ENCODE measurements at places on chromosomes 6 and 20.

GRCh38 chr20:48892891-48893290 lies 28.6 kb upstream of the ARFGEF2 start:
- DNase-seq = peak; percentile 75

GRCh38 chr6:132830334-132830751 lies 16.0 kb downstream of the RPS12 start:
- no peak for DNase-seq

- DNase-seq = no peak
Observed at GRCh38 chr20:32433311-32434021, 75.3 kb downstream of the ASXL1 start.

DNA sequence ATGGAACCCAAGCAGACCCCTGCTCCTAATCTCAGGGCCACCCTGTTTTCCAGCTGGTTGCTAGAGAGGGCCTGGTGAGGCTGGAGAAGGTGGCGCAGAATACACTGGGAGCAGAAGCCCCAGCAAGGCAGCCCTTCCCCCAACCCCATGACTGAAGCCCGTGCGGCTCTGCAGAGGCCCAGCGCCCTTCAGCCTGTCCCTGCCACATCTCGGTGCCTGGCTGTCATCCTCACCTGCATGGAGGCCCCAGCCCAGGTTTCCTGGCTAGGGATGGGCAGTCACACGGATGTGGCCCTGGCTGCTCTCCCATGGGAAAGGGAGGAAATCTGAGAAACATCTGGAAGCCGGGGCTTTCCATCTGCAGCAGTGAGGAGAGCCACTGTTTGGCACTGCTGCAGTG lies 26.1 kb upstream of the VSTM2L start:
- DNase-seq = no peak

DNA sequence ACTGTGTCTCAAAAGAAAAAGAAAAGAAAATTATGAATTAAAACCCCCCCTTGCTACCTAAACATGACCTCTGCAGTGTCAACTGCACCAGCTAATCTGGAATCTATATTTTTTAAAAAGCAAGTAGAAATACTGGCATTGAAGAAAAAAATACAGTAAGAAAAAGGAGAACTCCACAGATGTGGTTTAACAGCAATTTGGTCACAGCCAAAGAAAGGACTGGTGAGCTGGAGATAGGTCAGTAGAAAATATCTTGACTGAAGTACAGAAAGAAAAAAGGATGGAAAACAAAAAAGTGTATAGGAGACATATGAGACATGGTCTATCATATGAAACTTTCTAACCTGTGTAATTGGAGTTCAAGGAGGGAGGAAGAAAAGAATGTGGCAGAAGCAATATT lies 44.1 kb upstream of the ERVFRD-1 start:
- no peak for DNase-seq

GRCh38 chr6:130697995-130698535 lies 129.1 kb upstream of the SMLR1 start:
- DNase-seq = no peak

DNA sequence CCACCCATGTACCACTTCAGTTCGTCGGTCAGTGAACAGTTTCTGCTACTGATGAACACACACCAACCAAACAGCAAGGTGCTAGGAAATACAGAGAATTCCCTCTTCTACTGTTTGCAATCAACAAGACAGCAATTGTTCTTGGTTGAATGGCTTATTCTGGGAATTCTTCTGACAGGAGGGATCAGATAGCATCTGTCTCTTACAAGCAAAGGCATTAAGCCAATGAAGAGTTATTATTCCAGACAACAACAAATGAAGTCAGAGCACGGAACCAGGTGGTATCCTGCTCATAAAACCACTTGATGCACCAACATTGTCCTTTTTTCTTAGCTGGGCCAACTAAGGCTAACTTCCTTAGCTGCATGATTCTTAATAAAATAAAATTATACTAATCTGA lies 37.8 kb downstream of the PTPRK start:
- DNase-seq = no peak

DNA sequence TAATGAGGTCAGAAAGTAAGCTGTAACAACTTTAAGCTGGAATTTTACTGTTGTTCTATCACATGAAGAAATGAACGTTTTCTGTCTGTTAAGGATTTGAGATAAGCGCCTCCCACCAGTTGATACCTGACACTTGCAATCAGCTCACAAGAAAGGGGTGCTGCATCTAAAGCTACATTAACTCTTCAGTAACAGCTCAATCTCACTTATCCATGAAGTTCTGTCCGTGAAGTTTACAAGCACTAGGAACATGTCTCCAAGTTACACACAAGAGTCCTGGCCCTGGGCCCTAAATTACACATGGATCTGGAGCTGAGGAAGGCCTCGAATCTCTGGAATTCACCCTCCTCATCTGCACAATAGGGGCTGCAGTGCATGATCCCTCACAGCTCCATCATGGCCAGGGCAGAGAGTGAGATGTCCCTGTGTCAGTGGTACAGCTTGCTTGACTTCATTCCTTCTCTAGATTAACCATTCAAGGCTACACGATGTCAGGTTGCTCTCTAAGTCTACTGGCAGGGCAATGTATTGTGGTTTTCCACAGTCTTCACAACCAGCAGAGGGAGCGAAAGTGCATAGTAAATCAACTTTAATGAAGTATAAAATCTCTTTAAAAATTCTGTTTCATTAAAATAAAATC lies 182.4 kb upstream of the MCHR2 start:
- DNase-seq = no peak

- DNase-seq = no peak
Observed at GRCh38 chr6:10414756-10415616, at the start of gene TFAP2A. Gene TFAP2A (minus strand): TSS chr6:10415074. CDS start chr6:10414991, 83 bp downstream.

DNA sequence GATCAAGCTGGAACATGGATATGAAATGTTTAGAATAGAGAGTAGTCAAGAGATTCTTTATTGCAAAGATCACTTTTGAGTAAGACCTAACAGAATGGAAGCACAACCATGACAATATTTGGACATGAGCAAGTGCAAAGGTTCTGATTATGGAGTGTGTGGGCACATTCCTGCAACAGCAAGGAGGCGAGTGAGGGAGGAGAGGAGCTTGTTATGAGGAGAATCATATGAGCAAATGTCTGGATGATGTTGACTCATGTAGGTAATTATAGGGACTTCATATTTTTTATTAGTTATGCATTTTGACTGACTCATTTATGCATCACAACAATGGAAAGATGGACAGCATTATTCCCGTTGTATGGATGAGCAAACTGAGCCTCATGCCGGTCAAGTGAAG lies 100.8 kb upstream of the SLC35B3 start:
- DNase-seq = no peak

DNA sequence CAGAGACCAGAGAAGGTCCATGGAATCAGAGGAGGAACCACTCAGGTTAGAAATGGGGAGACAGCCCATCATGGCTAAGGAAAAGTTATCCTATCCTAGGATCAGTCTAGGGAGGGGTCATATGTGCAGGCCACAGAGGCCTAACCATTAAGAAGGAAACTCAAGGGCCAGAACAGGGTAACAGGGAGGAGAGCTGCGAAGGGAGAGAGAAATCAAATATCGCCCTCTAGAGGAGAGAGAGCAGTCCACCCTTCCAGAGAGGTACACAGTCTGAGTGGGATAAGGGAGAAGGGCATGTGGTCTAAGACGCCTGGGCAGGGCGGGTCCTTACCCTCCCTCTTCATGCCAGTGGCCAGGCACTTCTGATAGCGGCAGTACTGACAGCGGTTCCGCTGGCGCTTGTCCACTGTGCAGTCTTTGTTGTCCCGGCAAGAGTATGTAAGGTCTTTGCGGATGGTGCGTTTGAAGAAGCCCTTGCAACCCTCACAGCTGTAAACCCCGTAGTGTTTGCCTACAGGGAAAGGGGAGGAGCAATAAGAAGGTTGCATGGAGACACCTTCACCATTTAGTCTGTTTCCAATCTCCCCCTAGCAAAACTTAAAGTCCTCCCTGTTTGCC lies 2.9 kb downstream of the RXRB start:
- no peak for DNase-seq

DNA sequence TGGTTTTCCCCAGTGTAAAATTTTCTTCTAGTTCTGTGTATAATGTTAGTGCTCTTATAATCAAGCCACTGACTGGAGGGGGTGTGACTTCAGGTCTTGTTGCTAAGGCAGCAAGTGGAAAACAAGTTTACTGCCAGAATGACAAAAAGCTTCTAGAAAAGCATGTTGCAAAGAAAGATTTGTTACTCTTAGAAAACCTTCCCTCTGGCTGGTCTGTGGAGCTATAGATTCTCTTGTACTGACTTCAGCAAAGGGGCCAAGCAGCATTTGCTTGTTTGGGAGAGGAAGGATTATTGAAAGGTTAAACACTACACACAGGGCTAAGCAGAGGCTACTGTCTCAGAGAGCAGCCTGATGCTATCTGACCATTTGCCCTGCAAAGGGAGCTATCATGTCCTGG lies 288.8 kb downstream of the BTBD9 start:
- no peak for DNase-seq

GRCh38 chr20:5540091-5540490 lies 210.1 kb upstream of the SHLD1 start:
- DNase-seq = no peak

DNA sequence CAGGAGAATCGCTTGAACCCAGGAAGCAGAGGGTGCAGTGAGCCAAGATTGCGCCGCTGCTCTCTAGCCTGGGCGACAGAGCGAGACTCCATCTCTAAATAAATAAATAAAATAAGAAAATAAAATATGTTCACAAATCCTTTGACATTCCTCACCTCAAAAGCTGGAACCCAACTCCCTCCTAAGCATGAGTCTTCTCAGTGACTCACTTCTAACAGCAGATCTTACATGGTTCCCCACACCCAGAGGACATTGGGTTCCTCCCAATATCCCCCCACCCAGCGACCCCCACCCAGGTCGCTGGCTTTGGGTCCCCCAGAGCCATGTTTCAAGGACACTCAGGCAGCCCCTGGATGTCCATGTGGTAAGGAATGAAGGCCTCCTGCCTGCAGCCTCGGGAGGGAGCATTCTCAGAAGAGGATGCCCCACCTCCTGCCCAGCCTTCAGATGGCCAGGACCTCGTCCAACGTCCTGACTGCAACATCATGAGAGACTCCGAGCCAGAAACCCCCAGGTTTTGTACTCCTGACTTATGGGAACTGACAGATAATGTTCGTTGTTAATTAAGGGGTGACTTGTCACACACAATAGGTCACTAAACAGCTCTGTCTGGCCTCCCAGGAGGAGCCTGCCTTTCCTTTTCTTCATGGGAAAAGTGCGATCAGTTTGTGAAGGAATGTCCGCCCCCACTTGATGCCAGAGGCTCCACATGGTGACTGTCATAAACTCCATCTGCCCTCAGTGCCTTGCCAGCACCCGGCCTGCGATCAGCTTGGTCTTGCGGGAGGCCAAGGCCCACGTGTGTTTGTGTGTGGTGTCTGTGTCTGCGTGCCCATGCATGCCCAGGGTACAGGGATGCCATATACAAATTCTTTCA lies 10.1 kb upstream of the GMEB2 start:
- DNase-seq = no peak

DNA sequence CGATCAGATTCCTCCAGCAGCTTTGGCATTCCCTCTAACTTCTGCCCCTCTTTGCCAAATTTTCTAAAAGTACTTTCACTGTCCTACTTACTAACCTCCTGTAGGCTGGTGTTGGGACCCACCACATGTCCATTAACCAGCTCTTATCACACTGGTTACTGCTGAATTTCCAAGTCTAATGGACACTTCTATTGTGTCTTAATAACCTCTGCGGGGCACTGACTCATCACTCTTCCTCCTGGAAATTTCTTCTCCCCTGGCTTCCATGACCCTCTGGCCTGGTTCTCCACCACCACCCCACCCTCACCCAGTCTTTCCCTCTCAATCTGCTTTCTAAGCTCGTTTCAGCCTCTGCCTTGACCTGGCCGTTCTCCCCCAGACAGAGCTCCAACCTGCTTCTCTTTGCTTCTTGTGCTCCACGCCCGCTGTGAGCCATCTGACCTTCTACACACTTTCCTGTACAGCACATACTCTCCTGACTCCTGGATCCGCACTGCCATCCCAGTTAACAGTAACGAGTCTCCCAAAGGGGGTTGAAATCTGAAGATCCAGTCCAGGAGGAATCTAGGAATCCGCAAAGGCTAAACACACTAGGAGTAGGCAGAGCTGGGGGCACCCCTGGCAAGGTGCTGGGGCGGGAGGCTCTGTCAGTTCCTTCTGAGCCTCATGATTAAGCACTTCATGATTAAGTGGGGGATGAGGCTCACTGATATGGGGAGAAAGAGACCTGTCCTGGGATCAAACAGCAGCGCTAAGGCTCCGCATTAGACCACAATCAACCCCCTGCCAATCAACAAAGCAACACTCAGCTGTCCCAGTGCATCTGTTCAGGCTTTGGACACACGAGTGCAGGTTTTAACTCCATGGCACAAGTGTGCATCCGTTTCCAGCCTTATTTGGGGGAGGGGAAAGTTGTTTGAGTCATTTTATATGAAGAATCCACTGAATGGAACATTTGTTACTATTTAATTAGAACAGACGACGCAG lies 146.3 kb downstream of the LY86 start:
- no peak for DNase-seq

DNA sequence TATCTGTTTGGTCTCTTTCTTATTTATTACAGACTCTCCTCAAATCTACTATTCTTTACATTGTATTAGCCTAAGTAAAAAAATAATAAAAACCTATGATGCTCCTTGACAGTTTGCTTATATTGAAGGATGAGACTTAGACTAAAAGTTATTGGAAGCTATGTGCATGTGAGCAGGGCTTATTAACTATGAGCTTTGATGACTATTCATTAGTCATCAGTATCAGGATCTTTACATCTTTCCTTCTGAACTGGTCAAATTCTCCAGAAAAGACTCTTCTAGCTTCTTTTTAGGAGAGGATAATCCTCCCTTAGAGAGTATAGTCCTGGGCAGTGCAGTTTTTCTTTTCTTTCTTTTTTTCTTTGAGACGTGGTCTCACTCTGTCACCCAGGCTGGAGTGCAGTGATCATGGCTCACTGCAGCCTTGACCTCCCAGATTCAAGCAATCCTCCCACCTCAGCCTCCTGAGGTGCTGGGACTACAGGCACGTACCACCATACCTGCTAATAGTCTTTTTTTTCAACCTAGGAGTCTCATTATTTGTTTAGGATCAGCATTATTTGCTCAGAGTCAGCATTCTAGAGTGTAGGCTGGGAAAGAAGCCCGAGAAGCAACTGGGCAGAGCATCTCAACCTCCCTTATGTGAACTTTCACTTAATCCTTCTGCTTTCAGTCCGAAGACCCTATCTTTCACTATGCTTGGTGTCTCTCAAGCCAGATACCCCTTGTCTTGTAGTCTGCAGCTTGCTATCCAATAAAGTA lies 37.1 kb upstream of the YWHAB start:
- DNase-seq = no peak

DNA sequence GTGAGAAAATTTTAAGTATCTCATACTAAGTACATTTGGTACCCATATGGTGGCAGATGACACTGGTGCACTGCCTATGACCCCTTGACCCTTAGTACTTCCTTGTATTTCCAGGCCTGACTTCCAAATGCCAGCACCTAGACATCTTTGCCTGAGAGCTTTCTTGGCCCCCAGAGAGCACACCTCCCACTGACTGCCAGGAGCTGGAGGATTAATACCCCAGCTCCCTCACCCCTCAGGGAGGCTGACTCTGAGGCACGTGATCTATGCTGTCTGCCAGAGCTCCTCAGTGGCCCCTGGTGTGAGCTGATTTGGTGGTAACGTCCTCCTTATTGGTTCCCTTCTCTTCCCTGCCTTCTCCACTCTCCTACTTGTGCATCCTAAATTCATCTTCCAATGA lies 38.0 kb downstream of the BFSP1 start:
- no peak for DNase-seq

GRCh38 chr20:48105526-48105925 lies 320.2 kb upstream of the SULF2 start:
- no peak for DNase-seq

- DNase-seq = no peak
Observed at GRCh38 chr6:148027201-148027600, 315.4 kb upstream of the SASH1 start.

Measured in gastrocnemius medialis (tissue), 4 donors.